Ammon's horn (tissue), 1 donor: ENCODE measurements at places on chromosomes 3 and 15.

GRCh38 chr15:70037292-70037640, 60.5 kb downstream of the TLE3 start:
- DNase-seq: no peak

DNA sequence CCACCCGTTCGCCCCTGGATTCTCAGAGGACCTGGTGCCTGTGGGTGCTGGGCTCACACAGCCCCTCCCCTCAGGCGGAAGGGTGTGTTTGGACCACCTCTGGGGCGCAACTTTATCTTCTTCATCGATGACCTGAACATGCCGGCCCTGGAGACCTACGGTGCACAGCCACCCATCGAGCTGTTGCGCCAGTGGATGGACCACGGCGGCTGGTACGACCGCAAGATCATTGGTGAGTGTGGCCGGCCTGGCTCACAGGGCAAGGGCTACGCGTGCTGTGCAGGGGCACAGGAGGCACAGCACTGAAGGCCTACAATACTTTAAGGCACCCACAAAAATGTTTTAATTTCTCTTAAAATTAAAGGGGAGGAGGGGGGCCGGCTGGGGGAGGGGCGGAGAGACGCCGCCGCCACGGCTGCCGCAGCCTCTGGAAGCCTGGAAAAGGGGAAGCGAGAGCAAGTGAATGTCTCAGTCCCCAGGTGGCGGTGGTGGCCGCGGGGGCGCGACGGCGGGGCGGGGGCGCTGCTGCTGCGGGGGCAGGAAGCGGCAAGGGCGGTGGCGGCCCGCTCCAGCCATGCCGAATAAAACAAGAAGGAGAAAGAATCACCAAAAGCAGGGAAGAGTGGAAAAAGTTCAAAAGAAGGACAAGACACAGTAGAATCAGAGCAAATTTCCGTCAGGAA, 56.8 kb downstream of the DNAH1 start:
- peak; percentile 40 for DNase-seq

DNA sequence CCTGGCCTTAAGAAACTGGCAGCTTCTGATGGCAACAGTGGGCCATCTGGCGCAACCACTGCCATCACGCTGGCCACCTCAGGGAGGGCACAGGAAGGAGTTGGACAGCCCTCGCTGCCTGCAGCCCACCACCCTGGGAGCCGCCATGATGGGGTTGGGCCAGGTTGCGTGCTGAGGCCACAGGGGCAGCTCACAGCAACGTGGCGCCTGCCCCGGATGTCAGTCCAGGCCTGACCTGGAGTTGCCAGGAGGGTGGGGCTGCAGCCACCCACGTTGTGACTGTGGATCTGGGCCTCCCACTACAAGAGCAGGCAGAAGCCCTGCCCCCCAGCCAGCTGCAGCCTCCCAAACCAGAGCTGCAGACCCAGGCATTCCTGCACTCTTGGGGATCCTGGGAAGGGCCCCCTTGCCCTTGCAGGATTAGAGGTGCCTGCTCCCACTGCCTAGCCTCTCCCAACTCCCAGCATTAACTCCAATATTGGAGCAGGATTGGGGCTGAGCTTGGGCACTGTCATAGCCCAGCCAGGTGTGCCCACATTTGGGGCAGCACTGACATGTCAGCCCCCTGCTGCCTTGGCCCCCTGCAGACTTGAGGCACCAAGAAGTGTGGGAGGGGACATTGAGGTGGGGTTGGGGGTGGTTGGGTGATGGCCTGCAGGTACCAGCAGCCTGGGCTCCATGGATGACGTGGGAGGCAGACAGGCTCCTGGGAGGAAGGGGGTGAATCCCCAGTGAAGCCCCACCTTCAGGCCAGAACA, 468.9 kb upstream of the CCDC54 start:
- DNase-seq: no peak

DNA sequence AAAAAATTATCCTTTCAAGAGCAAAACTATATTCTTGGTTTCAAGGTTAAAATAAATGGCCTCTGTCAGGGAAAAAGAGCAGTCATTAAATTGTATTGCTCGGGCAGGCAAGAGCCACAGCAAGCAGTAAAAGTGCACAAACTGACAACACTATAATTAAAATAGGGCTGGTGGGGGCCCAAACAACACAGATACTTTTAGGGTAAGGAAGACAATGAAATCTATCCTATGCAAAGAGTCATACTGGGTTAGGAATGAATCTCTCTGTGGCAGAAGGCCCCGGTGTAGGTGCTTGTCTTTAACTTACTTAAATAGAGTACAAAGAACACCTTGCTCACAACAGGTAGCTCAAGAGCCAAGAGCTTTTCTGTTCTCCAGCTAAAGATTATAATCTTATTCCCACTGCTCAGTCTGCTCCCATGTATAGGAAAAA, 94.7 kb downstream of the DLG1 start:
- DNase-seq: no peak

GRCh38 chr15:55588070-55588814, at the start of gene PYGO1:
Gene PYGO1 (minus strand): TSS chr15:55588345. CDS start chr15:55587883, 462 bp downstream.
- peak; percentile 40 for DNase-seq

DNA sequence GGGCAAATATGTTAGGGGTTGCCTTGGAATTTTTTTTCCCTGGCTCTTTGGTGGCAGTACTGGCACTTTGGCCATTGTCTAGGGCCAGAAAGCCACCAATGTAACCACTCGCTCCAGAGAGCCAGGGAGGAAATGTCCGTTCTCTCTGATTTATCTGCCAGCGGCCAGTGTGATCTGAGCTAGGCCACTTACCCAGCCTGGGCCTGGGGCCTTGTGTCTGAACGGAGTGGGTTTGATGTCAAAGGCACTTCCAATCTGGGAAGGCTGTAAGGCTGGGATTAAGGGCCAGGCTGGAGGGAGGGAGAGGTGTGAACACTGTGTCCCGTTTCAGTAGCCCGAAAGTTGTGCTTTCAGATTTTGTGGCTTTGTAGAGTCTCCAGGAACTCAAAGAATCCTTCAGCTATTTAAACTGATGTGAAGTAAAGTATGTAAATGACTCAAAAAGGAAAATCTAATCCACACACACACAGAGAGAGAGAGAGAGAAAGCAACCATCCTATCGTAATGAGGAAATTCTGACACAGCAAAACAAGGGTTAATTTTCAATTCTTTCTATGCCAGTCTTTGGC, 271.0 kb downstream of the PDZRN3 start:
- no peak for DNase-seq

GRCh38 chr15:68560501-68561113, 18.2 kb upstream of the CORO2B start:
- DNase-seq: no peak

GRCh38 chr3:141876891-141877621, 613 bp downstream of the ATP1B3 start:
- peak; percentile 60 for DNase-seq

DNA sequence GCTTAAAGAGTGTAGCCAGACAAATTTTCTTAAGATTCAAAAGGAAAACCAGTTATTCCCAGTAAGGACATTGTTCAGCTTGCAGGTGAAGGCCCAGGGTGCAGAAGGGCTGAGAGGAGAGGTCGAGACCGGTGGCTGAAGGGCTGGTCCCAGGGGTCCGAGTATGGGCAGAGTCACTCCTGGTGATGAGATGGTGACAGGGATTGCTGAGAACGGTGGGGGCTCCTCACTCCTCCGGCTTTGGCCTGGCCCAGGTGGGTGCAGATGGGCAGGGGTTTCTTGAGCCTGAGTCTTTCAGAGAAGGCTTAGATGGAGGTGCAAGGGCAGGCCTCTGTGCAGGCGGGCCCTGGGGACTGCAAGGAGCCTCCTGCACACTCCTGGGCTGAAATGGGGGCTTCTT, 56.2 kb downstream of the ZNF445 start:
- DNase-seq: no peak

DNA sequence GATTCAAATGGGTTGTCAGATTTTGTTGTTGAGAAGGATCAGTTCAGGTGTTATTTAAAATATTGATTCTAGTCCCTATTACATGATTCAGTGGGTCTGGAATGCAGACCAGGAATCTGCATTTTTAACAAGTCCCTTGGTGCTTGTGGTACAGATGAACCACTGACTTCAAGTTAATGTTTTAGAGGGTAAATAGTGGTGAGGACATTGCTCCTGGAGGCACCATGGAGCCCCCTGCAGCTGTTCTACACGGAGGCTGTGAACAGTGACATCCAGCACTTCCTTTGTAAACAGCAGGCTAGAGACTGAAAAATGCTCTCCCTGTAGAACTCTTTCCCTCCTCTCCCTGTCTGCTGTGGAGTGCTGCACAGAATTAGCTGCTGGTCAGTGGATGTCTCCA, 4.8 kb upstream of the FSIP1 start:
- DNase-seq: no peak

DNA sequence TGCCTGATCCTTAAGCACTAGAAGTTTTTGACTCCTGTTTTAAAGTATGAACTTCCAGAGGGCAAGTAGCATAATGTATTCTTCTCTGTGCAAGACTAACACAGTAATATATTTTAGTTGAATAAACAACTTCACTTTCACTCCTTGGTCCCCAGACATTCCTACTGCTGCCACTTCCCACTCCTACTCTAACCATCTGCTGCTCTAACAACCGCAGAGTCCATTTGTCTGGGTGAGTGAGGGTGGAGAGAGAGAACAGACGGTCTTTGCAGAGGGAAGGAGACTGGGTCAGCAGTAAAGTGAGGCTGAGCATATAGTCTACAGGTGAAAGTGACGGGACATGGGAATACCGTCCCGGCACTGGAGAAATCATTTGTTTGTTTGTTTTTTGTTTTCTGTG, 301.0 kb upstream of the SLCO3A1 start:
- no peak for DNase-seq

DNA sequence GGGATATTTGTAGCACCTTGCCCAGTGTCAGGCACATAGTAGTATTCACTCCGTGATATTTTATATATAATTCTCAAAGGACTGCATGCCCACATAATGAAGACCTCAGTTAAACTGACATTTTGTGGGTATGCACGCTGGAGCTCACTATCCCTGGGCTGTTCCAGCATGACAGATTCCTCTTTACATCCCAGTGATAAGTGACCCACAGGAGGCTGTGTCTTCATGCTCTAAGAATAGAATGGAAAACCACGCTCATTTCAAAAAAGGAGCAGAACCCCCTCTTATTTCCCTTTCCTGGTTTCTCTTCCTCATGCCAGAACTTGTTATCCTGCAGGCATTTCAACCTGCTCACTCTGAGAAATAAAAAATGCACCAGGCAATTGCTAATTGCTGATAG, 717.5 kb downstream of the AGBL1 start:
- no peak for DNase-seq
